ENCODE measurements at places on chromosomes 16 and 17.

DNA sequence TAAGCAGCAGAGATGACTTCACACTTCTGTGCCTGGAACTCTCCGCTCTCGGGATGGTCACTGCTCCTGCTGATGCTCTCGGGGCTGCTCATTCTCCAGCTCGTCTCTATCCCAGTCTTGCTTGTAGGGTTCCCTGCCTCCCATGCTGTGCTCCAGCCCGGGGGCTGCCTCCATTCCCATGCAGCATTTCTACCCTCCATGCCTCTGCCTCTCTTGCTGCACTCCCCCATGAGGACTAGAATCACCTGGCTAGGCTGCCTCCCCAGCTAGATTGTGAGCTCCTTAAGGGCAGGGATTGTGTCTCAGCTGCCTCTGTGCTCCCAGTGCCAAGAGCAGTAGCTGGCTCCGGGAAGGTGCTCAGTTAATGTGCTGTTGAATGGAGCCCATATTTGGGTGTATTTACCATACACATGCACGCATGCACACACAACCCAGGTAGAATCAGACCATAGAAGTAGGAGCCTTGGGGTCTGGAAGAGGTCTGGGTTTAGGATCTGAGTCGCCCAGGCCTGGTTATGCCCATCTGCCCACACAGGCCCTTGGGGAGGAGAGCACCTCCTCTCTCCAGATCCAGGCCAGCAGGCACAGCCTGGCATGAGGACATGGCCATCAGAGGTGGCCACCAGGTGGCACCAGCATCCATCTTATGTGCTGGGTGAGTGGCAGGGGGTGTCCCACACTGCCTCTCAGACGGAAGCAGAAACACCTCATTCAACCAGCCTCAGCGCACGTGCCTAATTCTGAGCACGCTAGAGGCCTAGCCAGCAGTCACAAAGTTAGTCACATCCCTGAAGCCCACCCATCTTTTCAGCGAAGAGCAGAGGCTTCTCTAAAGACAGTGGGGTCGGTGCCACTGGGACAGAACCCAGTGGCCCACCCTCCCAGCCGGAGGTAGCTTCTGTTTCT lies 9.3 kb downstream of the GIT1 start:
- peak; percentile 24 for DNase-seq

- DNase-seq = no peak
These were observed 15.4 kb upstream of the MYO18A start for GRCh38 chr17:29195465-29196081.

DNA sequence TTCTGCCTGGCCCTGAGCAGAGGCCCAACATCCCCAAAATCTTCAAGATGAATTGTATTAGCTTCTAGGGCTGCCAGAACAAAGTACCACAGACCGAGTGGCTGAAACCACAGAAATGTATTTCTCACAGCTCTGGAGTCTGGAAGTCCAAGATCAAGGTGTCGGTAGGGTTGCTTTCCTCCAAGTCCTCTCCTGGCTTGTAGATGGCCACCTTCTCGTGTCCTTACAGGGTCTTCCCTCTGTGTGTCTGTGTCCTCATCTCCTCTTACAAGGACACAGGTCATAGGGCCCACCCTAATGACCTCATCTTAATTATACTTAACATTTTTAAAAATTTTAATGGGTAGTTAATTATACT lies 215.7 kb downstream of the NTN1 start:
- no peak for DNase-seq

DNA sequence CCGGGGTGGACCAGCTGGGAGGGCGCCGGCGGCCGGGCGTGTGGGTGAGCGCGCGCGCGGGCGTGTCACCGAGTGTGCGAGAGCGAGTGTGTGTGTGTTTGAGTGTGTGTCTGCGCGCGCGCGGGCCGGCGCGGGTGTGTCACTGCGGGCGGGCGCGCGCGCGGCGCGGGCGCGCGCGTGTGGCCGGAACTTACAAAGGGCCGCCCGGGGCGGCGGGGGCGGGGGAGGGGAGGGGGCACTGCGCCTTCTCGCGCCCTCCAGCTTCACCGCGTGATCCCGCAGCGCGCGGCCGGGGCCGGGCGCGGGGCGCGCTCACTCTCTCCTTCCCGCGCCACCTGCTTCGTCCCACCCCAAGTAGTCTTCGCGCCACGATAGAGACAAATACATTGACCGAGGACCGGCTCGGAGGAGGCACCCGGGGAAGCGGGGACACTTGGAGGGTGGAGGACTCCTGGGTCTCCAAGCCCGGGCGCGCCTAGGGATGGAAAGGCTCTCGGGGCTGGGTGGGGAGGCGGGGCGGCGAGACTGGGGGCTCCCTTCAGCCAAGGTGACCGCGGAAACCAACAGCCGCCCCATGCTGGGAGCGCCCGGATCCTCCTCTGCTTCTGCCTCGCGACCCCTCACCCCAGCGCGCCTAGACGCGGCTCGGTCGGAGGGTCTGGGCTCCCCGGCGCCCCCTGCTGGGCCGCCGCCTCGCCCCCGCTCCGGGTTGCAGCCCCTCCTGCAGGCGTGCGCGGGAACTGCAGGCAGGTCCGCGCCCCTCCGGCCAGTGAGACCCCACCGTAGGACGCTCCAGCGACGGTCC lies at the start of gene SRCIN1:
Gene SRCIN1, minus strand, starts transcription at position 112 of the 805 bp plus-strand sequence. CDS start 247 bp downstream, outside the sequence.
- DNase-seq = peak; percentile 42

GRCh38 chr16:2881783-2882649 lies 999 bp upstream of the FLYWCH2 start:
- DNase-seq = no peak

Data from NCI-H446 treated with DMSO at 0.1 percent for 48 hours (cell line).